ENCODE measurements at places on chromosomes 7 and 10.

- no peak for DNase-seq
These were observed 58.0 kb downstream of the LAMB4 start for GRCh38 chr7:108072116-108072515.

DNA sequence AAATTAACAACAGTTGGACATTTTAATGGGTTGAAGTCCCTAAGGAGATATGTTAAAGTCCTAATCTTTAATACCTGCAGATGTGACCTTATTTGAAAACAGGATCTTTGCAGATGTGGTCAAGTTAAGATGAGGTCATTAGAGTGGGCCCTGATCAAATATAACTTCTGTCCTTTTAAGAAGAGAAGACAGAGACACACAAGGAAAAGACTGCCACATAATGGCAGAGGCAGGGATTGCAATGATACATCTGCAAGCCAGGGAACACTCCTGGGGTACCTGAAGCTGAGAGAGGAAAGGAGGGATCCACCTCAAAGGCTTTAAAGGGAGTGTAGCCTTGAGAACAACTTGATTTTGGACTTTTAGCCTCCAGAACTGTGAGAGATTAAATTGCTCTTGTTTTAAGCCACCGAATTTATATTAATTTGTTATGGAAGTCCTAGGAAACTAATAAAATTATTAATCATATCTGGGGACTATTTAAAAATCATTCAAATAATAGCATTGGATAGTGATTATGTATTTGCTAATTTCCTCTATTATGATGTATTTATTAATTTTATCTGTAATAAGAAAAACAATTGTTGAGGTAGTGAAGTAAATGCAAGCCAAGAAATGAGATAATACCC, 700.0 kb upstream of the PCDH15 start:
- no peak for DNase-seq

- no peak for DNase-seq
These were observed 173.7 kb upstream of the PRPS1L1 start for GRCh38 chr7:18201350-18201749.

DNA sequence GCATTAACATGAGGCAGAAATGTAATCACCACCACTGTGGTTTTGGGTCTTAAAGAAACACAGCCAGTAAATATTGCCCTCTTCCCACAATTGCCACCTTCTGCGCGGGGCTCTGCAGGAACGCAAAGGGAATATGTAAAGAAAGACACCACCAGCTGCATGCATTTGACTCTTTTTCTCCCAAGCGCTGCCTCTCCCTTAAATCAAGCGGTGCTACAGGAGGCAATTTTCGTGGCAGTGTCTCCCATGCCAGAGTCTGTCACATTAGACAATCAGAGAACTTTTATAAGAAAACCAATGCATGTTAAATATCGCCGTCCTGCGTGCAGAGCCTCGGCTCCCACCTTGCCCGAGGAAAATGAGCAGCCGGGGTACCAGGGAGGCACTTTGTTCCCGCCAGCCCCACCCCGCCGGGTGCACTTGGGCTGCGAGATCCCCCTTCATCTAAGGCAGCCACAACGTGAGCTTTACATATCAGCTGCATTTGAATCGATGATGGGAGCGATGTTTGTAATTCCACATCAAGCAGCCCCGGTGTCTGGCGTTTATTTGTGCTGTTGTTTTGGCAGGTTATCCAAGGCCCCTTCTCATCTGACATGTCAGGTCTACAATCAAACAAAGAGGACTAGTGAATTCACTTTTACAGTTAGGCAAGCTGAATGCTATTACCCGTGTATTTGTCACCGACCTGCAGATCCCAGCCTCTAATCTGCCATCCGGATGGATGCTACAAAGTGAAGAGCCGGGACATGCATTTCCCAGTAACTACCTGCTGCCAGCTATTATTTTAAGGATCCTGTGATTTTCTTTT, 72.3 kb upstream of the MGMT start:
- no peak for DNase-seq

DNA sequence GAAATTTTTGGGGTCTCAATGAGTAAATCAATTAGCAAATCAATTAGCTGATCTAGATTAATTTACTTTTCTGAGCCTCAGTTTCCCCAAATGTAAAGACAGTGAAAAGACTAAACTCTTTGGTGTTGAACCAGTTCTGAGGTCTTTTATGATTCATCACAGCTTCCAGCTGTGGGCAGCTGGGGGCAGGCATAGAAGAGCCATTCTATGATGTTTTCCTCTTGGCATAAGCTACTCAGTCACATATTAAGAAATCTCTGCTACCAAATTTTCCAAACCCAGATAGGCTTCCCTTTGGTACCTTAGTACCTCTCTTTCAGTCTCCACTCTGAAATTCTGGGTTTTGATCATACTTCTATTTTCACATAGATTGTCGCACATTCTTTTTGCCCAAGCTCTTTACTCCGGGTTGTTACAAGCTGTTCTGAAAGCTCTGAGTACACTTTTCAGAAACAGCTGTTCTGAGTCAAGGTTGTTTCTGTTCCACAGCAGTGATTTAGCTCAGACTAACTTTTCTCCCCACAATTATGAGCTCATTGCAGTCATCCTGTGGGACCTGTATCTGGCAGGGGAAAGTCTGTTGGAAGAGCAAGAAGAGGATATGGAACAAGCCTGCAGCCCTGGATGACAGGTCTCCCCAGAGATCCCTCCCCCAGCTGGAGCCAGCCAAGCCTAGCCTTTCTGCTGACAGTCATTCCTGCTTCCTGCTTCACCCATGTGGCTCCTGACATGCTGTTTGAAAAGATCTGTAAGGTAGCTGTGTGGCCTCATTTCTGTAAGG, 599.6 kb upstream of the GHITM start:
- no peak for DNase-seq

GRCh38 chr7:148222721-148223120, 367.8 kb upstream of the C7orf33 start:
- no peak for DNase-seq

All from stimulated activated CD4-positive, alpha-beta T cell treated with anti-CD3 and anti-CD28 coated beads, TNF-alpha, amount 100 ng/mL, for 48 hours (primary cell).